ENCODE measurements at places on chromosomes 13 and 19.
A peak's percentile ranks its signal among the peaks of the same experiment; 100 is the strongest.

GRCh38 chr13:75195495-75196146, 286.3 kb downstream of the TBC1D4 start:
- DNase-seq: no peak

DNA sequence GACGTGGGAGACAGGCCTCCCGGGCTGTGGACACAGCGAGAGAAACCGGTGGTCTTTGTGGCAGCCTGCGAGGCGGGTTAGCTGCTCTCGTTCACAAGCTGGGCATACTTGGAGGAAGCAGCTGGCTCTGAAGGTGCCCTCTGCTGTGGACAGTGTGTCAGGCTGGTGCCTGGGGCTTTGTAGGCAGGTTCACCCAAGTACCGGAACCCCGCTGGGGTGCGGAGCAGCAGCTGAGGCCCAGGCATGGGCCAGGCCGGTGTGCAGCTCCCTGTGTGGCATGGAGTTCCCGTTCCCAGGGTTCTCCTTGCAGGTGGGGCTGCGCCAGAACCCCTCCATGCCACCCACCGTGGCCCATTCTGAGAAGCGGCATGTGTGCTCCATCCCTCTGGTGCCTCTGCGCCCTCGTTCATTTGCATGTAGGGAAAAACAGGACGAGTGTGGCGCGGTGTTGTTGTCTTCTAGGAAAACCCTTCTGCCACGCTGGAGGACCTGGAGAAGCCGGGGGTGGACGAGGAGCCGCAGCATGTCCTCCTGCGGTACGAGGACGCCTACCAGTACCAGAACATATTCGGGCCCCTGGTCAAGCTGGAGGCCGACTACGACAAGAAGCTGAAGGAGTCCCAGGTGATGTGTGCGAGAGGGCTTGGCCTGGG, 20.0 kb downstream of the UPF1 start:
- DNase-seq: no peak

DNA sequence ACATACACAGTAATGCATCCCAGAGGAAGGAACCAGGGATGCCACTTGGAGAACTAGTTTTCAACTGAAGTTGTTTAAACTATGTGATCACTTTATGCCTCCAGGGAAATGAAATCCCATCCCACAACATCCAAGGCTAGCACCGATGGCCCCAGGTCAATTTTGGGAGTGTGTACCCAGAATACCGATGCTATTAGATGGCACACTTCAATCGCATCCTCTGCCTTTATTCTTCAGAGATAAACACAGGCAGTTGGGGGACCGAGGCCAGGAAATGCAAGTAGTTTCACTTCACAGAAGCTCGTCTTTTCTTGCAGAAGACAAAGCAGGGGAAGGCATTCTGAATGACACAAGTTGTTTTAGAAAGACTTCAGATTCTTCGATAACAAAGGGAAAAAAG, 13.8 kb downstream of the STK24 start:
- DNase-seq: no peak

- DNase-seq: no peak
Observed at GRCh38 chr19:41334793-41335192, 18.9 kb downstream of the TGFB1 start.

DNA sequence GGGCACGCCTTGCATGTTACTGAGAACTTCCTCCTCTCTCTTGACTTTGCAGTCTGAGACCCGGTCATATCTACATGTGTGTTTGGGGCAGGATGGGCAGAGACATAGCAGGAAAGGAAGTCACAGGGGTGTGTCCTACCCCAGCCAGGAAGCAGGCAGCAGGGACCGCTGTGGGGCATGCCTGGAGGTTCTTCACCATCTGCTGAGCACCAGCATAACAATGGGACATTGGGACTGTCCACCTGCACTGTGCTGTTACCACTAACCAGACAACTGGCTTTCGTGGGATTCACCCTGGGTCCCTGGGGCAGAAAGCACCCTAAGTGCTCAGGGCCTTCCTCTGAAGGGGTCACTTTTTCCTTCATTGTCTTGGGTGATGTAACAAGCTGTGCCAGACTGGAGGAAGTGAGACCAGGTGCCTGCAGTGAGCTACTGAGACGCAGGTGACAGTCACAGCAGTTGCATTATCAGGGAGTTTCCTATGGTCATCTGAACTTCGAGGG, 2.6 kb upstream of the HAUS5 start:
- no peak for DNase-seq

DNA sequence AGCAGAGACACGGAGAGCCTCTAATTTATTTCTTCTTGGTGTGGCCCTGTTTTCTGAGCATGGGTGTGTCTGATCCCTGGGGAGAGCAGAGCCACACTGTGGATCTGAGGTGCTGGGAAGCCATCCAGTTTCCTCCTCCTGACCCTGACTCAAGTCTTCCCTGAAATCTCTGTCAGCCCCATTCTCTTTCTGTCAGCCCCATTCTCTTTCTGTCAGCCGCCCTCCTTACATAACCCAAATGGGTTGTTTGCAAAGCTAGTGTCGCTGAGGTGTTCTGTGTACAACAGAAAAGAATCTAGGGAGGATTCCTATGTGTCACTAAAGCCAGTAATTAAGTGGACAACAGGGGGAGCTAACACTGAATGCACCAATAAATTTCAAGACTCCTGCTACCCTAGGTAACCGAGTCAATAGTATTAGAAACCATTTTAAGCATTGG, 50.2 kb downstream of the LRCH1 start:
- DNase-seq: no peak

- no peak for DNase-seq
Observed at GRCh38 chr19:1631557-1632100, 20.8 kb downstream of the TCF3 start.

- no peak for DNase-seq
Observed at GRCh38 chr19:42176649-42176989, 40.9 kb downstream of the DEDD2 start.

DNA sequence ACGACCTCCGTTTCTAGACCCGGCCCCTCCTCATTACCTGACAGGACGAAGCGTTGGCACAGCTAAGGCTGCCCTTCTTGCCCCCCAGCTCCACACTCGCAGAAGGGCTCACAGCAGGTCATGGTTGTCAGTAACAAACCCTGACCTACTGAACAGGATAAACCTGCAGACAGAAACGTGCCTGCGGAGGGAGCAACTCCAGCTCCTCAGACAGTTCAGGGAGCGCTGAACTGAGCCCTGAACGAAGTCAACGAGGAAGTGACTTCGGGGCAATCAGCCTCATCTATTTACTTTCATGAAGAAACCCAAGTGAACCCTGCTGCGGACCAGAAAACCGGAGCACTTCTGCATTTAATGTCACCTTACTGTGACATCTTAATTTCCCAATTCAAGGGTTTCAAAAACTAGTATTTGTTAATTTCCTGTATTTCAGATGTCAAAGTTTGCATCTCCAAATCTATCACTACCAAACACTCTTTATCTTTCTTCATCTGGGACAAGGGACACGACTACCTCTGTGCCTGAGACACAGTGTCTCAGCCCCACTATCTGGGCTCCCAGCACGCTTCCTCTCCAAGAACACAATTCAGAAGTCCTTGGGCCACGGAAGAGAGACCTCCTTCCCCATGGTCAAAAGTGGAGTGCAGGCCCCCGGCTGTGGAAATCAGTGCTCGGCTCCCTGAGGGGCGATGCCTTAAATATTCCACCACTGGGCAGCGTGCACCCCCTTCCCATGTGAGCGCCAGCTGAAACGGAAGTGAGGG, 40.2 kb downstream of the CARS2 start:
- peak; percentile 6 for DNase-seq

- no peak for DNase-seq
Observed at GRCh38 chr13:30904043-30904442, 2.0 kb upstream of the MEDAG start.

DNA sequence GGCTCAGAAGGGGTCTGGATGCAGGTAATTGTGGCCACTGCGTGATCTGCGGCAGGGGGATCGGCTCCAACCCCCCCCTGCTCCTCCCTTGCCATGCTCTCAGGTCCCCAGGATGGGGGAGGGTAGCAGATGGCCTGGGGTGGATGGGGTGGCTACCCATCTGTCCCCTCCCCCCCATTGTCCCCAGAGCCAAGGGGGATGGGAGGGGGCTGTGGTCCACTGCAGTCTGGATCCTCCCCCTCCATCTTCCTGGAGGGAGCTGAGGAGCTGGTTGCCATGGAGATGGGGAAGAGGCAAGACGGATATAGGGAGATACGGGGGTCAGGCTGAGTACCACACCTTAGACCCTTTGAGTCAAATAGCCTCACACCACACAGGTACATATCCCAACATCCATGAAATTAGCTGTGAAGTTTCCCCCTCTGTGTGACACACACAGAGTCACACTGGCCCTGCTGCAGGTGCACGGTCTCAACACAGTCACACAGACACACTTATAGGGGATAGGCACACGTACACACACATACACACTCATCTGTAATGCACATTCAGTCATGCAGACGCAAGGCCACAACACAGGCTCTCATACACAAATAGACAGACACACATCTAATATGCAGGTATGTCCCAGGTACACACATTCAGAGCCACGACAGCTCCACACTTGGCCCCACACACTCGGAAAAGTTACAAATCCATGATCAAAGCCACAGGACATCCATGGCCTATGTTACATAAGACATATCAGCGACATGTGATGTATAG, 1.8 kb upstream of the NOVA2 start:
- DNase-seq: no peak

DNA sequence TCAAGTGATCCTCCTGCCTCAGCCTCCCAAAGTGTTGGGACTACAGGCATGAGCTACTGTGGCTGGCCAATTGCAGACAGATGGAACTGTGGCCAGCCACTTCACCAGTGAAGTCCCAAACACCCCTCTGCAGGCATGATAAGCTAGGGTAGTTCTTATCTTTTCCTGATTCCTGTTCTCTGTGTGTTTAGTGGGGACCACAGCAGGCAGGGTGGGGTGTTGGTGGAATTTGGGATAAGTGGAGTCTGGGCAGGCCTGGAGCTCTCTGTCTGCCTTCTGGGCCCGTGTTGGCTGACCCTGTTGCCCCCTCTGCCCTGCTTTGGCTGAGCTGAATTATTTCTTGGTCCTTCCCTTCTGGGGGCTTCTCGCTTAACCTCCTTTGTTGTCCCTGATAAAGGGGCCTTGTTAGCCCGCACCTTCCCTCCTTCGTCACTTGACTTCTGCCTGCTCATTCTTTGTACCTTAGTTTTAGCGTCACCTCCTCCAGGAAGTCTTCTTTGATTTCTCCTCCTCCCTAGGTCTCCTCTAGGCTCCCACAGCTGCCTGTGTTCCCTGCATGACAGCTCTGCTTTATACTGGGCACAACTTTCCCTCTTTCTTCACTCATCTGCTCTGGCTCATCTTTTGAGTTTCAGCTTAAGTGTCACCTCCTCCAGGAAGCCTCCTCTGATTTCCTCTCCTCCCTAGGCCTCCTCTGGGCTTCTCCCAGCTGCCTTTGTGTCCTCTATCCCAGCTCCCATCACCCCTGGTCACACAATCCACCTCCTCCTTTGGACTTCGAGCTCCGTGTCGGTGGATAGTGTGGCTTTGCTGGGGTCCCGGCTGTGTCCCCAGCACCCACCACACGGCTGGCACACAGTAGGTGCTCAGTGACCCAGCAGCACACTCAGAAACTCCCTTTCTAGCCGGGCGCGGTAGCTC, 1.7 kb upstream of the NCLN start:
- DNase-seq: no peak

- no peak for DNase-seq
Observed at GRCh38 chr19:9324584-9324962, 594 bp downstream of the ZNF559 start.

DNA sequence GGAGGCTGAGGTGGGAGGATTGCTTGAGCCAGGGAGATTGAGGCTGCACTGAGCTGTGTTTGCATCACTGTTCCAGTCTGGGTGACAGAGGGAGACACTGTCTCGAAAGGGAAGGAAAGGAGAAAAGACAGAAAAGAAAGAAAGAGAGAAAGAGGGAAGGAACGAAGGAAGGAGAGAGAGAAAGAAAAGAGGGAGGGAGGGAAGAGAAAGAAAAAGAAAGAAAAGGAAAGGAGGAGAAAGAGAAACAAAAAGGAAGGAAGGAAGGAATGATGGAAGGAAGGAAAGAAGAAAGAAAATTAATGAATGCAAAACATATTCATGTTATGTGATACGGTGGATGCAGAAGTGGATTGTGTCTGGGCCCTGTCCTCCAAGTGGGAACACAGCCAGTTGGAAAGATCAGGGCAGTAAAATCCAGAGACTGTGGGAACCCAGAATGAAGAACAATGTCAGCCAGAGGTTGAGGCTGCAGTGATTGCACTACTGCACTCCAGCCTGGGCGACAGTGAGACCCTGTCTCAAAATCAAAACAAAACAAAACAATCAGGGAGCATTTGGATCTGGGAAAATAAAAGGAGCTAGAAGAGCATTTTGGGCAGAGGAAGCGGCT, 6.2 kb downstream of the PHLDB3 start:
- no peak for DNase-seq

GRCh38 chr19:1839658-1840540, 8.4 kb downstream of the REXO1 start:
- no peak for DNase-seq

- peak; percentile 60 for DNase-seq
Observed at GRCh38 chr19:32691952-32692726, 518 bp downstream of the NUDT19 start.

- DNase-seq: no peak
Observed at GRCh38 chr13:43289470-43290255, 266.3 kb downstream of the DNAJC15 start.

DNA sequence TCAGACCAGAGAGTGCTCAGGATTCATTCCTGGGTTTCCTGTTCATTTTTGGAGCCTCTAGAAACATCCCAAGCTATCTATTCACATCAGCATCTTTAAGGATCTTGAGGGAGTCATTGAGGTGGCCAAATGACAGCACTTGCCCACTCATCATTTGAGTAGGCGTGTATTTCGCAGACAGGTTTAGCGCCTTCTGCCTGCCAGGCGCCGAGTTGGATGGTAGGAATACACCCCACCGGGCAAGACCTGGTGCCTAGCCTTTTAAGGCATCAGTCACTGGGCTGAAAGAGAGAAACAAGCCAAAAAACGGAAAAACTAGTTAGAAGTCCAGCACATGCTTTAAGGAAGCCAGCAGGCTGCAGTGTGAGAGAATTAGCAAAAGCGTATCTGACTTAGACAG, 33.8 kb downstream of the PEX11G start:
- no peak for DNase-seq

DNA sequence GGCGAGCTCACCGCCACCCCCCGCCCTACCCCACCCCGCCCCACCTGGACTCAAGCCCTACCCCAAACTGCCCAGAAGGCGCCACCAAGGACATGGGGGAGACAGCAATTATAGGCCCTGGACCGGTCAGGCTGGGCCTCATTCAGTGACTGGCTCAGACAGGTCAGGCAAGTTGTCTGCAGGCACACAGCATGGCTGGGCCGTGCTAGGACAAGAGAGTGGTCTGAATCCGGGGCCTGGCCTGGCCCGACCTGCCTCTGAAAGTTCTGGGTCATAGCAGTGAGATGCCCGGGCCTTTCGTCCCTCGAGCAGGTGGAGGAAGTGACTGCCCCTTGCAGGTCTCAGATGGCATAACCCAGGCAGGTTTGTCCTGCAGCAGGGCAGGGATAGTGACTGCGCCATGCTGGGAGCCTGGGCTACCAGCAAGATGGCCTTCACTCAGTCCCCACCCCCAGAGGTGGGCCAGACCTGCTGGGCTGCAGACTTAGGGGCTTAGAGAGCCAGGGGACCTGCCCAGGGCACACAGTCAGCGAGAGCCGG, 21.0 kb downstream of the COMP start:
- no peak for DNase-seq

- DNase-seq: no peak
Observed at GRCh38 chr13:33611121-33611805, 206.7 kb upstream of the RFC3 start.

Measured in mesothelial cell of epicardium (in vitro differentiated cells).